ENCODE measurements at places on chromosomes 5 and 9. TPM values are rescaled to one million over a fixed set of nuclear protein-coding genes. Genes with fewer than 3 reads are reported as not detected.

EGFL7 gene
- 29.0 TPM for total RNA-seq

PTGS1 gene
- total RNA-seq = 4.7 TPM

CNTFR gene
- 7.5 TPM for total RNA-seq

AHRR gene
- 11.9 TPM for total RNA-seq

RNF208 gene
- total RNA-seq = 0.20 TPM

GRXCR2 gene
- not detected for total RNA-seq
